ENCODE measurements at places on chromosomes 11 and 22. TPM values are rescaled to one million over a fixed set of nuclear protein-coding genes. Genes with fewer than 3 reads are reported as not detected.

- DNase-seq: no peak
Measured at GRCh38 chr11:381501-382072, 12.3 kb downstream of the B4GALNT4 start.

CYP2R1 gene
- polyA plus RNA-seq: 10.4 TPM

DNA sequence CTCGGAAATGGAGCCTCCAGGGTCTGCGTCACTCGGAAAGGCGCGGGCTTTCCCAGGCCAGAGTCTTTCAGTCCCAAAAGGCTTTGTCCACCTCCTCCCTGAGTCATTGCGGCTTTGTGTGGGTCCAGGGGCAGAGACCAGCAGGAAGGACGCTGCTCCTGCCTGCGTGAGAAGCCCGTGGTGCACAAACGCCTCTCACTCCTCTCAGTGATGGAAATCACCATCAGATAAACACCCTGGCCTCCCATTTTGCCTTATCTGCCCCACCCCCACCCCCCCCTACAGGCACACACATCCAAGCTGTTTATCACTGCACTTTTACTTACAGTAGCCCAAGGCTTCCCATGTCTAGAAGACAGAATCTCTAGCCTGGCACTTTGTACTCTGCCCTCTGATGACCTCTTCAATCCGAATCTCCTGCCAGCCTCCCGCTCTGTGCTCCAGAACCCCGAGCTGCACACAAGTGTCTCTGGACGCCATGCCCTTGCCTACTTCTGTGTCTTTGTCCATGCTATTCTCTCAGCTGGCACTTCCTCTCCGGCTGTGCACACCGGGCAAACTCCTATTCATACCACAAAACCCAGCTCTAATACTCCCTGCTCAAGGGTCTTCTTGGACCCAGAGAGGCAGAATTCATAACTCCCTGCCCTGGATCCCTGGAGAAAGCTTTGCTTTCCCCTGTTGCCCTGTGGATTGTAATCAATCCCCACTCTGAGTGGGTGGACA is 954.6 kb downstream of the TBC1D22A start:
- DNase-seq: no peak

CBX6 gene
- 5.1 TPM for polyA plus RNA-seq

GRCh38 chr11:117523680-117524079 is 196.0 kb downstream of the CEP164 start:
- no peak for DNase-seq

TST gene
- 663 TPM for polyA plus RNA-seq

GRCh38 chr11:18384157-18384641 is 10.2 kb upstream of the LDHA start:
- peak; percentile 90 for DNase-seq

- DNase-seq: no peak
Measured at GRCh38 chr11:1737080-1737757, 13.2 kb downstream of the IFITM10 start.

- peak; percentile 97 for DNase-seq
Measured at GRCh38 chr11:121722431-121723245, 269.9 kb upstream of the SORL1-AS1 start.

GRCh38 chr11:68904248-68904847 is 657 bp downstream of the IGHMBP2 start:
- DNase-seq: peak; percentile 71

TMEM191C gene
- polyA plus RNA-seq: 10.2 TPM

GRCh38 chr11:128515826-128516778 is 71.3 kb downstream of the ETS1 start:
- DNase-seq: no peak

GRCh38 chr11:92657226-92657625 is 312.2 kb upstream of the MTNR1B start:
- no peak for DNase-seq

DNA sequence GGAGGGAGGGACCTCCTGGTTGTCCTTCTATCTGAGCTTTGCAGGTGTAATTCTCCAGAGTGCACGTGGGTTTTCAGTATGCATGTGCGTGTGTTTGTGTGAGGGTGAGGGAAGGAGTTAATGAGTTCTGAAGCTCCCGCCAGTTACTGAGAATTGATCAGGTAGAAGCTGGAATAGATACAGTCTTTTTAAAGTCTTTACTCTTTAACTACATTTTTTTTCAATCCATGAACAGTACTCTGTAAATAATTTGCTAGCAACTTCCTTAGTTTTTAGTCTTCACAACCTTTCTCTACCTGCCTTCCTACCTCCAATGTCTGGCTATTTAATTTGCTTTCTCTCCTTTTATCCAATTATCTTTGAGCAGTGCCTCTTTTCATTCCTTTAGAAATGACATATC is 25.5 kb downstream of the ARHGAP42 start:
- DNase-seq: no peak

- no peak for DNase-seq
Measured at GRCh38 chr11:57679396-57679795, 11.5 kb downstream of the ZDHHC5 start.

DNA sequence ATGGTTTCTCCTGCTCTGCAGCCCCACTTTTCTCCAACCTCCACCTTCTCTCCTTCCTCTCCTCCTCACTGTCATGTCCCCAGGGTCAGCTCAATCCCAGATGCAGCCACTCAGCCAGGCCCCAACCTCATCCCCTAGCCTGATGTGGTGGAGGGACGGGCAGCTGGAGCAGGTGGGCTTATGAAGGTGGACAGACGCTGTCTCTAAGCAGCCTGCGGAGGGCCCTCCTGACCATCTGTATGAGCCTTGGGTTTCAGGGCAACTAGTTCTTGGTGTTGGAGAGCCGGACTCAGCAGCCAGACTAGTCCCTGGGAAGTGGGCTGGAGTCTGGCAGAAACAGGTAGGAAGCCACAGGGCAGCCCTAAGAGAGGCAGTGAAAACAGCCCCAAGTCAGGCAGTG is 18.1 kb downstream of the CRYBB2 start:
- DNase-seq: no peak

CRYBA4 gene
- polyA plus RNA-seq: not detected

GRCh38 chr22:24514241-24515026 is 19.3 kb downstream of the UPB1 start:
- no peak for DNase-seq

DNA sequence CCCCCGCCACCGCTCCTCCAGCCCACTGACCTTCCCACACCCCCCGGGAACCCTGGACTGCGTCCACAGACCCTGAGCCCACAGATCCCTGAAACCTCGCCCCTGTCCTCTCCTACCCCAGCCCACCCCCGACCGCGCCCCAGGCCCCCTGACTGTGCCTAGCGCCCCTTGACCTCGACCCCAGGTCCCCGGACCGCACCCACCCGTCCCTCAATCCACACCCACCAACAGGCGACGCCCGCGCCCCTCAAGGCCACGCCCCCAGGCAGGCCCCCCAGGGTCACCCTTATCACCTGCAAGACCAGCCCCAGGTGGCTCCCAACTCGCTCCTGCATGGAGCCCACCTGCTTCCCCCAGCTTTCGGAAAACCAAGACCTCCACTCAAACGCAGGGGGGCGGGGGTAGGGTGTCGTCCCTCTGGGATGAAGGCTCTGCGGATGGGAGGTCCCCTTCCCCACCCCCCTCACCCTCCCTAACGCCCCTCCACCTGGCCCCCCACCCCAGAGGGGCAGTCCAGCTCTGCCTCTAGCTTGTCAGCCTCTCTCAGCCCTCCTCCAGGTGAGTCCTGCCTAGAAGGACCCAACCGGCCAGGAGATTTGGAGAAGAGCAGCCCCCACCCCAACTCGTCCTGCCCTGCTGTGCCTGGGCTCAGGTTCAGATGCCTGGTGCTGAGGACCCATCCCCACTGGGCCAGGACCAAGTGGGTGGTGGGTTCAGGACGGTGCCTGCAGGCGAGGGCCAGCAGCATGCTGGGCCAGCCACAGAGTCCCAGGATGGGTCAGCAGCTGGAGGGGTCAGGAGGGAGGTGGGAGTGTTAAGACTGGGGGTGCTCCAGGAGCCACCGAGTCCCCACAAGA is 3.1 kb upstream of the IL17REL start:
- DNase-seq: peak; percentile 57

GRCh38 chr22:36252754-36253522 is at the start of gene APOL1:
Gene APOL1, plus strand, starts transcription at chr22:36253133. Its CDS starts 1,823 bp downstream, at chr22:36254956.
- peak; percentile 85 for DNase-seq

- DNase-seq: no peak
Measured at GRCh38 chr11:75945446-75945845, 130.4 kb downstream of the UVRAG start.

DNA sequence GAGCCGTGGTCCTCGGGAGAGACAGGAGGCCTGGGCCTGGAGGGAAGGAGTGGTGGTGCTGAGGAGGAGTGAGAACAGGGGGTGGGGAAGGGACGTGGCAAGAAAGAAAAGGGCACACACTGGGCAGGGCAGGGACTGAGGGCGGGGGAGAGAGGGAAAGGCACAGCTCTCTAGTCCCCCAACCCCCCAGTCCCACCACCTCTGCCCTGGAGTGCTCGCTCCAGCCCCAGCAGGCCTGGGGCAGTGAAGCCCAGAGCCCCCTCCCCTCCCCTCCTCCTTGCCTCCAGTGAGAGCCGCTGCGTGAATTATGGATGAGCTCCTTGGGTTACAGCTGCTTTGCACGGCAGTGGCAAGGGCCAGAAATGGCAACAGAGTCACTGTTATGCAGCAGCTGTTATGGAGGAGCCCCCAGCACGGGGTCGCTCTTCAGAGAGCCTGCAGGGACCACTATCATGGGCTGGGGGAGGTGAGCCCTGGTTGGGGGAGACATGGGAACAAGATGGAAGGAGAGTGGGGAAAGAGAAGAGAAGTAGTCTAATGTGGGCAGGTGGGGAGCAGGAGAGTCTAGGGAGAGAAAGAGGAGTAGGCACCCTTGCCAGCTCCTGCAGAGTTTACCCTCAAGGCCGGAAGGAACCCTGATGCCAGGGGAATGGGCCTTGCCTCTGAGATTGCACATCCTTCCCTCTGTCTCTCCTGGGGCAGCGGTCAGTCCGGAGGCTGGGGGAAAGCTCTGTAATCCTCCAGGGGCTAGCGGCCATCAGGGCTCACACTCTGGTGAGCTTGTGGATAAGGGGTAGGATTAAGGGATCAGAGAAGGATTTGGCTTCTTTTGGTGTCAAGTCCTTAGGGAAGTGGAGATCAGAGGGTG is 3.6 kb downstream of the RTN4RL2 start:
- no peak for DNase-seq

DNA sequence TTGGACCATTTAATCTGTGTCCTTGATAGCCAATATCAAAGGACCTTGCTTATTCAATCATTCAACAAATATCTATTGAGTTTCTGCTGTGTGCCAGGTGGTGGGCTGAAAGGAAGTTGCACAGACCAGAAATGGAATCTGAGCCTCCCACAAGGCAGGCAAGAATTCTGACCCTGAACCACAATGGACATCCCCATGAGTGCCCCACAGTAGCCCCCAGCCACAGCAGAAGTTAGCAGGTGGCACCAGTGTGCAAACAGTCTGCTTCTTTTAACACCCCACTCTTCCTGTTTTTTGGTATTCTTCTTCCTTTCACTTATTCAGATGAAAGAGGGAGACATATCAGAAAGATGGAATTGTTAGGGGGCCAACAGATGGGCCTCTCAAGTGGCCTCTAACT is 12.2 kb upstream of the SERPING1 start:
- DNase-seq: no peak

- no peak for DNase-seq
Measured at GRCh38 chr11:110513846-110514437, 84.2 kb downstream of the FDX1 start.

GRCh38 chr22:22981670-22982571 is 88.4 kb upstream of the GNAZ start:
- no peak for DNase-seq

ENTHD1 gene
- not detected for polyA plus RNA-seq

DNA sequence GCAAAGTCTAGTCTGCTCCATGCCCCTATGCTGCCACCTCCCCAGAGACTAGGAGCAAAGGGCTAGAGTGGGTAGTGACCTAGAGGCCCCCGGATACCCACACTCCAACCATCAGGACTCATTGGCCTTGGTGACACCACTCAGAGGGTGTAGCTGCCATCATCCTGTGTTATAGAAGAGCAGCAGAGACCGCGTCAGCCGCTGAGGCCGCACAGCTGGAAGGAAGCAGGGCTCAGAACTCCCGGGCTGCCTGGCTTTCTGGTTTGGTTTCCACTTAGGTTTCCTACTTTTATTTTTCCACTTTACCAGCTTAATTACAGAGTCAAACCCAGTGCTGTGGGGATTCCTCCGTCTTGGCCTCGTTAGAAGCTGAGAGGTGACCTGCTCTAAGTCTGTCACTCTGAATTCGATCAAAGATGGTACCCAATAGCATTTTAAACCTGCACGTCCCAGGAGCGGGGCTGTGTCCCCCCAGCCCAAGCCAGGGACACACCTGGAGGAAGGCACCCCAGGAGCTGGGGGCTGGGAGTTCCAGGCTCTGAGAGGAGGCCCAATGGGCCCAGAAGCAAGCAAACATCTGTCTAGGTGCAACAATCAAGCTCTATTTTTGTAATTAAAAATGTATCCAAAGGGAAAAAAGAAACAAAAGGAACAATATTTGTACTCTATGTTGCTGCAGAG is 2.1 kb upstream of the CDKN1C start:
- no peak for DNase-seq

USH1C gene
- polyA plus RNA-seq: 83.3 TPM

GRCh38 chr11:83938148-83938547 is 652.0 kb upstream of the CCDC90B start:
- DNase-seq: no peak

GRCh38 chr11:34601085-34601444 is 19.8 kb upstream of the EHF start:
- DNase-seq: no peak

DNA sequence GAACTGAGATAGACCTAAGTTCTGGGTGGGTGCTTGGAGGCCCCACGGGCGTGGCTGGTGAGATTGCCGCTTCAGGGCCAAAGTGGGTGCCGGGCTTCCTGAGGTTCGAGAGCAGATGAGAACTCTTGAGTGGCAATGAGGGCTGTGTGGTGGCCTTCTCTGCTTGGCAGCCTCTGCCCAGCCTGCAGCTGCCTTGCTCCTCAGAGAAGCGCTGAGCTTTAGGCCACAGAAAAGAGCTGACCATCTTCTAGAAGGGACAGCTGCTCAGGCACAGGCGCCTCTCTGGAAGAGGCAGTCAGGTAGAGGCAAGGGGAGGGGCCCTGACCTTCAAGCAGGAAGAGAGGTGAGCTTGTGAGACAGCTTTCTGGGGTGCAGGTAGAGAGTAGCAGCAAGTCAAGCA is 72.8 kb downstream of the MED15 start:
- DNase-seq: no peak

GRCh38 chr22:24502034-24502433 is 6.9 kb downstream of the UPB1 start:
- no peak for DNase-seq

- no peak for DNase-seq
Measured at GRCh38 chr11:70421123-70421522, 22.8 kb downstream of the CTTN start.

SCN3B gene
- not detected for polyA plus RNA-seq

MRPL21 gene
- polyA plus RNA-seq: 107 TPM

All from sigmoid colon (tissue), 7 donors.